ENCODE measurements at places on chromosomes 7 and 10. TPM values are rescaled to one million over a fixed set of nuclear protein-coding genes. Genes with fewer than 3 reads are reported as not detected.

PIK3AP1 gene
- total RNA-seq = 9.8 TPM

NEUROG3 gene
- total RNA-seq = not detected

GPRIN2 gene
- total RNA-seq = not detected

GNAT3 gene
- not detected for total RNA-seq

STEAP2 gene
- not detected for total RNA-seq

OR2A7 gene
- 1.2 TPM for total RNA-seq

CPXM2 gene
- not detected for total RNA-seq

MET gene
- total RNA-seq = 2.8 TPM

MMRN2 gene
- not detected for total RNA-seq

FAM241B gene
- total RNA-seq = 11.2 TPM

GDF2 gene
- total RNA-seq = not detected

BCL7B gene
- 71.4 TPM for total RNA-seq

GPR158 gene
- not detected for total RNA-seq

KAZALD1 gene
- total RNA-seq = 0.31 TPM

PPP1R3C gene
- 0.19 TPM for total RNA-seq

NUP205 gene
- total RNA-seq = 127 TPM

PRLHR gene
- not detected for total RNA-seq

GIMAP1 gene
- total RNA-seq = 3.6 TPM

MDFIC gene
- total RNA-seq = 113 TPM

GBX1 gene
- total RNA-seq = not detected

SPAM1 gene
- not detected for total RNA-seq

CCDC172 gene
- total RNA-seq = not detected

GATA3 gene
- 31.1 TPM for total RNA-seq

Measured in activated CD8-positive, alpha-beta memory T cell treated with anti-CD3 and anti-CD28 coated beads for 36 hours (primary cell).